IPS DF 19.7 (cell line): ENCODE measurements at places on chromosomes 2 and 18.

GRCh38 chr2:234841321-234842015 lies 110.3 kb upstream of the SH3BP4 start:
- no peak for DNase-seq

- no peak for DNase-seq
Observed at GRCh38 chr2:44522846-44523245, 161.1 kb downstream of the CAMKMT start.

GRCh38 chr18:5542515-5543035 lies 1.2 kb downstream of the EPB41L3 start:
- DNase-seq: no peak

DNA sequence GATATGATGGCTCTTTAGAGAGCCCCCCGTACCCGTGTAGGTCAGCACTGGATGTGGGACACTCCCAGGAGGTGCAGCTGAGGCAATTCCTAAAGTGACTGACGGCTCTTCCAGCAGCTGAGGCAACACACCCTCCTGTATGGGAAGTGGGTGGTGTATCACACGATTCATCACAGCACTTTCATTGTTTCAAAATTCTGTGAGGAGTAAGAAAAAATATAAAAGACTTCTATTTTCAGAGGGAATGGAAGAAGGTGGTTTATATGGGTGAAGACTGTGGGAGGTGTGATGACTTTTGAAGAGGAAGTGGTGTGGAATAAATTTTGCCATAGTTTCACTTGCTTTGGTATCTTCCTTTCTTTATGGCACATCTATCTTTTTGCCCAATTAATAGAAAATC lies 22.3 kb downstream of the QPCT start:
- no peak for DNase-seq

DNA sequence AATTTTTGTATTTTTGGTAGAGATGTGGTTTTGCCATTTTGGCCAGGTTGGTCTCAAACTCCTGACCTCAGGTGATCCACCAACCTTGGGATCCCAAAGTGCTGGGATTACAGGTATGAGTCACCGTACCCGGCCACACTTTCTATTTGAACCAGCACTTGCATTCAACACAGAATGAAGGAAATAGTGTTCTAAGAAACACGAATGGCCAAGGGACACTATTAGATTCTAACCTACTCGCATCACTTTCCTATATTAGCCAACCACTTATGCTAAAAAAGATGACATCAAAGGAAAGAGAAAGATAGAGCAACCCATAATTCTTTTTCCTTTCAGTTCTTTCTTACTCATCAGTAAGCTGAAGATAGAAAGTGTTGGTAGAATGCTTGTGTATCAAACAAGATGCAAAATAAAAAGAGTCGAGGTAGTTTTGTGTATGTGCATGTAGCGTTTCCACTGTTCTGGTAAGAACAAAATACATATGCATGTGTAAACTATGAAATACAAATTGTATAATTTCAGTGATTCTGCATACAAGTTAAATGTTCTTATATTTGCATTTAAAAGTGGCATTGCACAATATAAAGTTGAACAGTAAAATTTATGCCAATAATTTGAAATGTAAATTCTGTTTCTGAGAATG lies 247.6 kb downstream of the CDCA7 start:
- no peak for DNase-seq

DNA sequence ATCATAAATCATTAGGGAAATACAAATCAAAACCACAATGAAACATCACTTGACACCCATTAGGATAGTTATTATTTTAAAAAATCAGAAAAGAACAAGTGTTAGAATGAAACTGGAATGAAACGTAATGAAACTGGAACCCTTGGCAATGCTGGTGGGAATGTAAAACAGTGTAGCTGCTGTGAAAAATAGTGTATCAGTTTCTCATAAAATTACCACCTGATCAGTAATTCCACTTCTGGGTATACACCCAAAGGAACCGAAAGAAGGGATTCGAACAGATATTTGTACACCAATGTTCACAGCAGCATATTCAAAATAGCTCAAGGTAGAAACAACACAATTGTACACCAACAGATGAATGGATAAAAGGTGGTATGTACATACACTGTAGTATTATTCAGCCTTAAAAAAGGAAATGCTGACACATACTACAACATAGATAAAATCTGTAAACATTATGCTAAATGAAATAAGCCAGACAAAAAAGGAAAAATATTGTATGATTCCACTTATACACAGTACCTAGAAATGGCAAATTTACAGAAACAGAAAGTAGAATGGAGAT lies 27.0 kb downstream of the ROCK1 start:
- no peak for DNase-seq

DNA sequence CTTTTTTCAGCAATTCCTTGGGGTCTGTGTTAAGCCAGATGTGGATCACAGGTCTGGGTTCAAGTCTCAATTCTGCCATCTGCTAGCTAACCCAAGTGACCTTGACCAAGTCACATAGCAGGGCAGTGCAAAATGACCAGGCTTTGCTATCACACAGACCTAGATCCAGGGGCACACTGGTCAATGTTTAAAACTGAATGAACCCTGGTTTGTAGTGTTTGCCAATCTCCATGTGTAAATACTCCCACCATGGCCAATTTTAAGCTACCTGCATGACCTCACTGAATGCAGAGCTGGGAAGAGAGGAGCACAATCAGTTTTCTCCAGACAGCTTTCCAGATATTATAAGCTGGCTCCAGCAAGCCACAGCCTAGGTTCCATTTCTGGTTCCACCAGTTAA lies 142.9 kb downstream of the CHST9 start:
- no peak for DNase-seq

GRCh38 chr2:156765450-156765849 lies 329.3 kb downstream of the GPD2 start:
- DNase-seq: no peak

DNA sequence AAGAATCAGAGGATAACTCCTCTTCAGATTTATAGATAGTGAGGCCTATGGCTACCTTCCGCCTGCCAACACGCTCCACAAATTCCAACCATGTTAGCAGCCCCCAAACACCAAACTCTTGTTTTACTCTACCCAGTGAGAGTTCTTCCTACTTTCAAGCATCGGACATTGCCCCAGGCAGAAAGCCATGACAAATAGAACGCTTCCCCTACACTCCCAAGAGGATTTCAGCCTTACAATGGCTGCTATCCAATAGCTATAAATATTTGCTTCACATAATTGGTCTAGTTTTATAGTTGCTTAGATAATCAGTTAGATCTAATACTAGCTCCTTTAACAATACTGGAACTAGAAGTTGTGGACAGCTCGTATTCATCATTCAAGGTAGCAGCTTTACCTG lies 503.4 kb upstream of the VRK2 start:
- no peak for DNase-seq

DNA sequence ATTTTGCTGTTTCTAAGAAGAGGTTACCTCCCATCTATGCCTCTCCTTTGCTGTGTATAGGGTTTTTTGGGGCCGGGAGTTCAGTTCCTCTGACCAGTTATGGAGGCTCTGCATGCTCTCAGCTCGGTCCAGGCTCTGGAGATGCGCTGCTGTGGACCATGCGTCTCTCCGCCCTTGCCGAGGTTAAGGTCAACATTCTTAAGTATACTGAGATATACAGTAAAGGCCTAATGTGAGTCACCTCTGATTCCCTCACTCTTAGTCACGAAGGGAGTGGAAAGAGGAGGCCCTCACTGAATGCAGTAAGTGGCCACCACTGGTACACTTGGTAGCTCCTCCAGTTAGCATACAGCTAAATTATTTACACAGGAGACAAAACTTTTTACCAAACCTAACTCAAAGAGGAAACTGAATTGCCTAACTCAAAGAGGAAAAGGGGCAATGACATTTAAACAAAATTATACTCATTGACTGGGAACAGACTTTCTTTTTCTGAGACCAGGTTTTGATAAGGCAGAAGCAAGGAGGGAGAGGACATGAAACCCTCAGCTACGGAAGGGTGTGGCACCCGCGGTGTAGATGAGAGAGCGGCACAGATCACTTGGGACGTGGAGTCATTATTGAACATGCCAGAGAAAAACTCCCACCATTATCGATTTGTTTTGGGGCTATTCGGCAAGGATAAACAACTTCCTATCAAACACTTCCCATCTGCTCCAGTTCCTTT lies 98.7 kb downstream of the COPS8 start:
- no peak for DNase-seq

GRCh38 chr18:57081899-57082298 lies 65.0 kb upstream of the BOD1L2 start:
- DNase-seq: no peak

DNA sequence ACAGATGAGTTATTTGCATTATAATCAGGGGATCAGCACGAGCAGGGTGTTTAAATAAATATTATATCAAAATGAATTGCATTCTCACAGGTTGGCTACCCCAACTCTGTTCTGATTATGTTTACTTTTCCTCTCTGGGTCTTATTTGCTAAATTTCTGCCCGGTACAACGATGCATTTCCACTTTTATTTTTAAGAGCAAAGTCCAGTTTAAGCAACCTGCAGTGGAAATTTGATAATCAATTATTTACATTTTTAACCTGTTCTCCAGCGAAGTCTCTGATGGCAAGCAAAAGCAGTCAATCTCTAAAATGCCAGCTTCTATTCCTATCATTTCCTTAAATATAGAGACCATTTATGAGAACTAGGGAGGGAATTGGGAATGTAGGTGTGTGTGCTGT lies 966.6 kb upstream of the SOX11 start:
- no peak for DNase-seq

DNA sequence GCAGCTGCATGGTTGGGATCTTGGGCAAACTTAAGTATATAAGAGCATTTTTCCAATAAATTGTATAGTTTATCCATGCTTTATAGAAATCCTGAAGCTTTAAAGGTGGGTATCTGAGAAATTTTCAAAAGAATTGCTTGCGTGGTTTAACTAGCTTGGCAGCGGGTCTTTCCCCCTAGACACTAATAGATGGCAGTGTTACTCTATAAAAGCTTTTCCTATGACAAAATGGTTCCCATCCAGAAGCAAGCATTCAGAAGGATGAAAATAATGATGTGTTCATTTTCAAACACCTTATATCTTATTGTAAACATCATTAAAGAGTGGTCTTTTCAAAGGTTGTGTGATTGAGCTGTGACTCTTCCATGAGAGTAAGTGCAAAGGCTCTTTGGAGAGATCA lies 45.9 kb downstream of the KDM3A start:
- DNase-seq: no peak

- no peak for DNase-seq
Observed at GRCh38 chr2:239393941-239394340, 6.9 kb downstream of the HDAC4 start.

DNA sequence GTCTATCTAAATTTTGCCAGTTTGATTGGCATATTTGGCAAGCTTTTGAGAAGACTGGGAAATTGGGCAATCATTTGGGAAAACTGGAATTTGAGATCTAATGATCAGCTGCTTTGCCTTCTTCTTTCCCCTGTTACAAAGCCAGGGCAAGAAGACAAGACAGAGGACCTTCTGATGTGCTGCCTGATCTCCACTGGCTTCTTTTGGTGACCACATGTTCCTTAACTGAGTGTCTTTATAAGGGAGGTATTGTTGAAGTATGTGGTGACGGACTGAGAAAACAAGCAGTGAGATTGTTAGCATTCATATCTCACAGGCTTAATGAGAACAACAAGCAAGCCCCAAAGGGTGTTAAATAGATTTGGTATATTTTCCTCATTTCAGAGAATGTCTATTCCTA lies 175.8 kb downstream of the SLC8A1 start:
- DNase-seq: no peak

DNA sequence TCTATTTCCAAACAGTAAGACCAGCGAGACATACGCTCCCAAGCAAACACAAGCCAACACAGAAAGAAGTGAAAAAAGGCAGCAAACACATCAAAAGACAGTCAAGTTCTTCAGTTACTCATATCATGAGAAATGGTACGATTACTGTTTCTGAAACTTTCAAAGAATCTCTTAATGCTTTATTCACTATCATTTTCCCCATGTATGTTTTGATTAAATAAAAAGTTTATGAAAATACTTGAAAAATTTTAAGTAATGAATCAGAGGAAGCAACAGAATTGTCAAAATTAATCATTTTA lies 114.9 kb downstream of the HDAC4 start:
- DNase-seq: no peak

DNA sequence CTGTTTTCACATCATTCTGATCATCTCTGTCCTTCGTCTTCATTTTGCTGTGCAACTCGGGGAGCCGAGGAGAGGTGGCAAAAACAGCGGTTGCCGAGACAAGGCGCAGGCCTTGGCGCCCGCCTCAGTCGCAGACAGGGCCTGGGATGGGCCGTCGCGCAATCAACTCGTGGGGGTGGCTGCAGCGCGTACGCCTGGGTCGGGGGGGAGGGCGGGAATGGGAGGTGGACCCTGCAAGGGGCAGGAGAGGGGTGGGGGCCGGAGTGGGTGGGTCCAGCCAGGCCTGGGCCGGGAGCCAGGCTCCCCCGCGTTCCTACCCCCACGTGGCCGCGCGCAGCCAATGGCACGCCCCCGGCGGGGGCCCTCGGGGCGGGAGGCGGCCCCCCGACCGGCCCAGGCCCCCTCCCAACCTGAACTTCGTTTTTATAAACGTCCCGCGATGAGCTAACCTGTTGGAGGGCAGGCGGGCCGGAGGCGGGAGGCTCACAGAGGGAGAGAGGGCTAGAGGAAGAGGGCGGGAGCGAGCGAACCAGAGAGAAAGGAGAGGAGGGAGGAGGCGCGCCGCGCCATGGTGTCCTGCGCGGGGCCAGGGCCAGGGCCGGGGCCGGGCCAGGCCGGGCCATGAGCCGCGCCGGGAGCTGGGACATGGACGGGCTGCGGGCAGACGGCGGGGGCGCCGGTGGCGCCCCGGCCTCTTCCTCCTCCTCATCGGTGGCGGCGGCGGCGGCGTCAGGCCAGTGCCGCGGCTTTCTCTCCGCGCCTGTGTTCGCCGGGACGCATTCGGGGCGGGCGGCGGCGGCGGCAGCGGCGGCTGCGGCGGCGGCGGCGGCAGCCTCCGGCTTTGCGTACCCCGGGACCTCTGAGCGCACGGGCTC lies at the start of gene HOXD13:
Gene HOXD13 (plus strand): TSS at position 452 of the 875 bp plus-strand sequence. CDS start 170 bp downstream, at position 622.
- no peak for DNase-seq

GRCh38 chr2:175152242-175152641 lies 15.8 kb downstream of the ATF2 start:
- DNase-seq: no peak

- DNase-seq: no peak
Observed at GRCh38 chr2:239131521-239131920, 269.3 kb downstream of the HDAC4 start.

DNA sequence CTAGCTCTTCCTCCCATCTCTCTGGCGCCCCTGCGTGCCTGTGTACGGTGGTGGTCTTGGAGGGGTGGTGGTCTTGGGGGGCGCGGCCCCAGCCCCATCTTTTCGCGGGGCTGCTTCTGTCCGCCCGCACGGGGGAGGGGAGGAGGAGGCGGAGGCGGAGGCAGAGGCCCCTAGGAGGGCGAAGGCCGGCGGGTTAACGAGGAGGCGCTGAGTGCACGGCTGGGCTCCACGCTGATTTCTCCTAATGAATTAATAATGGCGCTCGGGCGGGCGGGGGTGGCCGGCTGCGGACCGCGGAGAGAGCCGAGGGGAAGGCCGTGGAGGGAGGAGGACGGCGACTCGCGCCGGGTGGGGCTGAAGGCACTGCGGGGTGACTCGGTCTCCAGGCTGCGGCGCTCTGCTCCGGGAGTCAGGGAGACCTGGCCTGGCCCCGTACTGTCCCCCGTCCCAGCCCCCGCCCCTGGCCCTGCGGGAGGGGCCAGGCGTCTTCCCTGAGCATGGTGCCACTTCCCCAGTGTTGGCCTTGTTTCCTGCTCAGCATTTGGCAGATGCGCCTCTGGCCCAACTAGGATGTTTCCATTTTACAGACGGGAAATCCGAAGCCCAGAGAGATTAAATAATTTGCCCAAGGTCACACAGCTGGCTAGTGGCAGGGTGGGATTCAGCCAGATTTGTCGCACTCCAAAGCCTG lies 6.0 kb downstream of the GAREM2 start:
- no peak for DNase-seq
